Fibroblast of skin of abdomen (primary cell): ENCODE measurements at places on chromosomes 16 and 17.

DNA sequence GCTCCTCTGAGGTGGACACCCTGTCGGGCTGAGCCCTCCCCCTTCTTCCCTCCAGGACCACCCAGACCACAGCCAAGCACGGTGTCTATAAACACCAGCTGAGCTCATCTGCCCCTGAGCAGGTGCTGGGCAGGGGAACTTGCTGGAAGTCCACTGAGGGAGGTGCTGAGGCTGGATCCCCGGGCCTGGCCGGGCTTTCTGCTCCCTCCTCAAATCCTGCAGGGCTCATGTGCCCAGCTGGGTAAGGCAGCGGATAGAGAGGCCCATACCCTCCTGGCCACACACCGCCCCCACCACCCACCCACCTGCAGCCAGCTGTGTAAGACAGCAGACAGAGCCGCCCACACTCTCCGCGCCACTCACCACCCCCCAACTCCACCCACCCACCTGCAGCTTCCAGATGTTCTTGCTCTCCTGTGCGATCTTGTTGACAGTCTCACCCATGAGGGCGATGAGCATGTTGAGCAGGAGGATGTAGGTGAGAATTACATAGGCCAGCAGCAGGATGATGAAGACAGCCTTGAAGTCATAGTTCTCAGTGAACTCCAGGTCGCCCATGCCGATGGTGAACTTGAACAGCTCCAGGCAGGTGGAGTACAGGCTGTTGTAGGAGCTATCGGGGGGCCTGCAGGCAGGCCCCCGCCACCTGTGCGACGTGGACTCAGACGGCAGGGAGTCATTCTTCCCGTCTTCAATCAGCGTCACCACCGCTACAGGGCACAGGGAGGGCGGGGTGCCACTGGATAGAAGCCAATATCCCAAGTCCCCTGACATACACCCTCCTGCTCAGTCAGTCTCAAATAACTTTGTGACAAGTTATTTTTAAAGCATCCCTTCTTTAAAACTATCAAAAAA, 15.9 kb upstream of the TRPV3 start:
- DNase-seq = no peak

GRCh38 chr17:13869331-13869940, 199.9 kb upstream of the COX10 start:
- DNase-seq = peak; percentile 16

DNA sequence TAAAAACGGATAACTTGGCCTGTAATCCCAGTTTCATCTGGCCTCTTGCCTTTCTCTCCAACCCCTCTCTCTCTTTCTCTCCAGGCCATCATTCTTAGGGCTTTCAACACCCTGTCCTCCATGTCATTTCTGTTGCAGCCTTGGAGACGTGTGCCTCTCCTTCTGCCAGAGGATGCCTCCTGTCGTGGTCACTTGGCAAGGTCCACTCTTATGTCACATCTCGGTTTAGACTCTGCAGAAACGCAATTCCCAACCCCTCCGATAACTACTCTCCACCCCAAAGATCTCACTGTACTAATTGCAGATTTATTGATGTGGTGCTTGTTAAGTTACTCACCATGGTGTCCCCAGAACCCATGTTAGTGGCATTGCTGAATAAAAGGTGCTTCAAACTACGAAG, 787.3 kb upstream of the RBFOX1 start:
- no peak for DNase-seq

- DNase-seq = peak; percentile 41
These were observed 9.5 kb upstream of the UNK start for GRCh38 chr17:75774991-75775668.

- no peak for DNase-seq
These were observed 88.0 kb downstream of the STXBP4 start for GRCh38 chr17:55056526-55056925.

- peak; percentile 88 for DNase-seq
These were observed 211.6 kb downstream of the WWOX start for GRCh38 chr16:78310990-78311561.

GRCh38 chr17:38578229-38579082, 27.3 kb downstream of the SRCIN1 start:
- no peak for DNase-seq

DNA sequence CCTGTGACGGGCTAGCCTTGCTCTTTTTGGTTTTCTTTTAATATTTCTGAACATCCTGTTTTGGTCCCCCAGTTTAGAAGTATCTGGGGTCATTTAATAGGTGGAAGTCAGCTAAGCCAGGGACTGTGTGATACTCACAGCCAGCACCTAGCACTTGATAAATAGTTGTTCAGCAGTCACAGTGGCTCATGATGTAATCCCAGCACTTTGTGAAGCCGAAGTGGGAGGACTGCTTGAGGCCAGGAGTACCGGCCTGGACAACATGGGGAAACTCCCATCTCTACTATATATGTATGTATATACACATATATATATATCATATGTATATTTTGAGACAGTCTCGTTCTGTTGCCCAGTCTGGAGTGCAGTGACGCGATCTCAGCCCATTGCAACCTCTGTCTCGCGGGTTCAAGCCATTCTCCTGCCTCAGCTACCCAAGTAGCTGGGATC, 1.8 kb upstream of the ZNRF1 start:
- DNase-seq = no peak

GRCh38 chr17:17834974-17835373, 1.8 kb downstream of the SREBF1 start:
- DNase-seq = no peak

- peak; percentile 62 for DNase-seq
These were observed 60.1 kb upstream of the MED9 start for GRCh38 chr17:17416400-17417360.

GRCh38 chr16:74902161-74902560, 82.8 kb downstream of the WDR59 start:
- no peak for DNase-seq

GRCh38 chr17:9676084-9676483, 30.8 kb downstream of the USP43 start:
- no peak for DNase-seq

GRCh38 chr17:33090806-33091205, 99.2 kb downstream of the SPACA3 start:
- DNase-seq = no peak

DNA sequence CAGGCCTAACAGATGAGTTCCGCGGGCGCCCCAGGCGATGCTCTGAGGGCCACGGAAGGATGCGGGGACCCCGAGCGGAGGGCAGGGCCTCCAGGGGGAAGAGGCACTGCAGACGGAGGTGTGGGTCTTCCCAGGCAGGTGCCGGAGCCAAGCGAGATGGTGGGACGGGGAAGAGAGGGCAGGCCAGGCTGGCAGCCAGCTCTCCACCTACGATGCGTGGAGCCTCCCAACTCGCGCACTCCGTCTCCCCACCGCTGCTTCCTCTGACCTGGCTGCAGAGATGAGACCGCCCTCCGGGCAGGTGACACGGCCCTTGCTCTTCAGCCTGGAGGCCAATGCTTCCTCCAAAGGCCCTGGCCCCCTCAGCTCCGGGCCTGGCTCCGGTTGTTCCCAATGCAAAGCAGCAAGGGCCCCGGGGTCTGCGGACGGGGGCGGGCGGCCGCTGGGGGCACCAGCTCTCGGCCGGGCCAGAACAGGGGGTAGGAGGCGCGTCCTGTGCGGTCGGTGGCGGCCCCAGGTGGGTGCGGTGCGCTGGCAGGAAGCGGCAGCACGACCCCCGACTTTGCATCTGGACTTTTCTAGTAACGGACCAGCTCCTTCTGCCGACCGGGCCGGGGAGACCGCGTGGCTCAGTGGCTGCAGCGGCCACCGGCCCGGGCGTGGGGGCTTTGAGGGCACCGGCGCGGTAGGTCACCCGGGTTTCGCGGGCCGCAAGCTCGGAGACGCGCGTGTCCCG, 1.5 kb upstream of the SOX8 start:
- no peak for DNase-seq
